ENCODE measurements at places on chromosomes 7 and 10. TPM values are rescaled to one million over a fixed set of nuclear protein-coding genes. Genes with fewer than 3 reads are reported as not detected.

DNA sequence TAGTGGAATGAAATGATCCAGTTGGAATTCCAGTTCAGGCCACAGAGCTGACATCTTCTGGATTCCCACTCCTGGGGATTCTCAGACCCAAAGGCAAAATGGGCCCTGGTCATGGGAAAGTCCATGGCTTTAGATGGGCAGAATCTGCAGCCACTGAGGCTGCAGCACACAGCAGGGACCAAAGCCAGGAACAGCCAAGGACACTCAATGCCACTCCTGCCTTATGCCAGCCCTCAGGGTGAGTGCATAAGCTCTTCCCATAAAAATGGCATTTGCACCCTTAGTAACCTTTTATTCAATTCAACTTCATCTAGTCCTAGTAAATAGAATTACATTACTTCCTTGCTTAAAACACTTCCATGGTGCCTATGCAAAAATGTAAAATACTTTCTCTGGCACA lies 274.4 kb downstream of the KCNMA1 start:
- no peak for DNase-seq

RBM33 gene
- total RNA-seq, result 70.8 TPM

DNA sequence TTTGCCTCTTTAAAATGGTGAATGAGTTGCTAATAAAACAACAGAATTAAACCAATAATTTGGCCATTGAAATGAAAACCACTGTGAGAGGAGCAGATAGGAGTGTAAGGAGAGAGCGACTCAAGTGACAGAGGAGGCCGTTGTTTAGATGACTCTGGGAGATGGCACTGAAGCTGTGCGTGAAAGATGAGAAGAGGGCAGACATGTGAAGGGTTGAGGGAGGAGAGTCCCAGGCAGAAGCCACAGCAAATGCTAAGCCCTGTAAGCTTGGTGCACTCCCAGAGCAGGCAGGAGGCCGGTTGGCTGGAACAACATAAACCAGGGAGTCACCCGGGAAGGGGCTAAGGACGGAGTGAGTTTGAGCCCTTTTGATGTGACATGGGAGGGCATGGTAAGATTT lies 814 bp upstream of the OPALIN start:
- DNase-seq, result no peak

GRCh38 chr10:60521974-60522405 lies 132.3 kb upstream of the ANK3 start:
- no peak for DNase-seq

DNA sequence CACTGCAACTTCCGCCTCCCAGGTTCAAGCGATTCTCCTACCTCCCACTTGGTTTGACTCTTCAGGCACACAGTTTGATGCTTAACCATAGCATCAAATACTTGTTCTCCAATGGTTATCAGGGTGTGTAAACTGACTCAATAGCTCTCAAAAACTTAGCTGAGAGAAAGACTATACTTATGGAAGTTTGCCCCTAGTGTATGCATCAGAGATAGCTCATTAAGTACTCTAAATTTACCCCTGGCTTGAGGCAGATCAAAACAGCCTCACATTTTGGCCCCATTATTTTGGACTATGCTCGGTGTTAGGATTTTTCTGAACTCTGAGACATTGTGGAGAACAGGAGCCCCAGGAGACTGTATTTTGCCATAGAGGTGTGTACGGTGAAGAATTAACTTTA lies 40.8 kb upstream of the SLC35B4 start:
- no peak for DNase-seq

DNAJB12 gene
- 44.9 TPM for total RNA-seq

DNA sequence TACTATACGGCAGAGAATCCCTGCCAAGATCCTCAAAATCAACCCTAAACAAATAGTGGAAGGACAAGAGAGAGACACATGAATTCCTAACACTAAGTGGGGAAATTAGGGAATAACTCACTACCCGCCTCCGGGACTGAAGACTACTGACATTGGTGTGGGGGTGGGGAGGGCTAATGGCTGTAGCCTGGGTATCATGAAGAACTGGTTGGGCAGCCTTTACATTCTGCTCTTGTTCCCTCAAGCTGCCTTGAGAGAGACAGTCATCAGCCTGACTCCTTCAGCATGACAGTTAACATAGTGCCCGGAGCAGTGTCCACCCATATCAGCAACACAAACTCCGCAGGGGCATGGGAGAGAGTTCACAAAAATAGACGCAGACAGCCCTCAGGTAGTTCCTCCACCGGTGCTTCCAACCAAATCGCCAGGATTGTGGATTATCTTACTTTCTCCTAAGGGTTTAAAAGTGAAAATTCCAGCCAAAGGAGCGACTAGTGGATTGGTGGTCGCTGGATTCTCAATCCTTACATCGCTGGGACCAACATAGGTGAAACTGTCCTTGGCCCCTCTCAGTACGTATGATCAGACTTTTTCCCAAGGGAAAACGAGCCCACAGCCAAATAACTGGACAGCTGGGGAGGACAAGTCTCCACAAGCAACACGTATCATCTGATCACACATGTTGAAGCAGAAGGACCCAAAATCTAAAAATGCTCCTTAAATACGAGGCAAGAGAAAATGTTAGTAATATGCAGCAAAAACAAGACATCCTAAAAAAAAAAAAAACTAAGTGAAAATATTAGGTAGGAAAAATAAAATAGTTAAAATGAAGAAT lies 22.6 kb downstream of the TMEM254 start:
- peak; percentile 50 for DNase-seq

- no peak for DNase-seq
Measured at GRCh38 chr10:83343676-83344075, 795.6 kb upstream of the GHITM start.

GRCh38 chr10:51743146-51743545 lies 43.8 kb upstream of the CSTF2T start:
- DNase-seq, result no peak

GRCh38 chr10:88833723-88834122 lies 17.9 kb downstream of the ANKRD22 start:
- DNase-seq, result no peak

All from ureter (tissue), 1 donor.